ENCODE measurements at places on chromosomes 5 and 9.

DNA sequence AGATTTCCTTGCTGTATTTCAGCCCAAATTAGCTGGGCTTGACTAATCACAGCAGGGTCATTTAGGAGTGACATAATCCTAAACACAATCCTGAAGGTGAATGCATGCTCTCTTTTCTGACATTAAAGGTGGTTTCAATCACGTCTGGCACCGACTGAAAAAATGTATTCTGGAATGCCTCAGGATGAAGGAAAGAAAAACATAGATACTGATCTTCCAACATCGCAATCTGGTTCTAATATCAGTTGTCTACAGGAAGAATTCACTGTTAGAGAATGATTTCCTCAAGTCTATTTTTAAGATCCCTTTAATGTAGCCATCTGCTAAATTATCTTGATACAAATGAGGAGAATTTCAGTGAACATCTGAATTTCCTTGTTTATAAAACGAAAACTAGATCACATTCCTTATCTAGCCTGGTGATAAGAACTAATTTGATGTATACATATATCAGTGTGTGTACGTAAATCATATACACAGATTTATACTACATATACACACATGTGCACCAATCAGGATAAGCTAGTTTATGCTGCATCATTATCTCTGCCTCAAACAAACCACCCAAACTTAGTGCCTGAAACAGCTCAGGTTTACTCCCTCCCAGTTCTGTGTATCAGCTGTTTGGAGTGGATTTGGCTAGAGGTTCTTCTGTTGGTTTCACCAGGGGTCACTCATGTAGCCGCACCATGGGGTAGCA lies 31.3 kb upstream of the TAS2R1 start:
- DNase-seq = no peak

DNA sequence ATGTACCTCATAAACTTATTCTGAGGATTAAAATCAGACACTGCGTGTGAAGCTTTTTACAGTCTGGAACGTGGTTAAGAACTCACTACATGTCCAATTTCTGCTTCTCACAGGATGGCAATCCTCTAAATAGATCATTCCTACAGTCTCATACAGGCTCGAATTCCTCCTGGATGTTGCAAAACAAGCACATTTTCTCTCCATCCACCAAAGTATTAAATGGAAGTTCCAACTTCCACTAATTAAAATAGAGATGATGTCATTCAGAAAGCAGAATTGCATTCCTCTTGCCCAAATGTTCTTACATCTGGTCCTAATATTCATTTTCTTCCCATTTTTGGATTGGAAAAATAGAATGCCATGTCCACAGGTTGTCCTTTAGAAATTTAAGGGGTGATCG lies 145.5 kb upstream of the PCA3 start:
- DNase-seq = no peak

- DNase-seq = no peak
These were observed 4.3 kb downstream of the B4GALT1 start for GRCh38 chr9:33162721-33163311.

DNA sequence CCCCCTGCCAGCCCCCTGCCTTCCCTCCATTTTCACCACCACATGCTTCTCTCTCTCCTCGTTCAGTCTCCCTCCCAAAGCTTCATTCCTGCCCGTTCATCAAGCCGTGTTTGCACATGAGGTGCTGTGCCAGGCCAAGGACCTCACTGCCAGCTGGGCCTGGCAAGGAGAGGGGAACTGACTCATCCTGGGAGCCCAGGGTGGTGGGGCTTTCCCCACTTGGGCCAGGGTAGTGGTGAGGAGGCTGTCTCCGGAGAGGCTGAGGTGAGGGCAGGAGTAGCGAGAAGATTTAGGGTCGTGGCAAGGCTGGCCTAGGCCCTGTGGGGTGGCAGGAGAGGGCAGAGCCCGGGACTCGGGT lies 30.4 kb upstream of the NOTCH1 start:
- no peak for DNase-seq

- no peak for DNase-seq
These were observed 34.9 kb downstream of the TARS1 start for GRCh38 chr5:33475706-33476105.

Measured in GM12878 (cell line).